CD8-positive, alpha-beta T cell (primary cell): ENCODE measurements at places on chromosomes 1 and 21. TPM values are rescaled to one million over a fixed set of nuclear protein-coding genes. Genes with fewer than 3 reads are reported as not detected.

The ZYG11A gene
- 0.08 TPM for total RNA-seq

The C1QA gene
- not detected for total RNA-seq

GRCh38 chr21:26717146-26717739 is 128.0 kb downstream of the ADAMTS1 start:
- DNase-seq = no peak

DNA sequence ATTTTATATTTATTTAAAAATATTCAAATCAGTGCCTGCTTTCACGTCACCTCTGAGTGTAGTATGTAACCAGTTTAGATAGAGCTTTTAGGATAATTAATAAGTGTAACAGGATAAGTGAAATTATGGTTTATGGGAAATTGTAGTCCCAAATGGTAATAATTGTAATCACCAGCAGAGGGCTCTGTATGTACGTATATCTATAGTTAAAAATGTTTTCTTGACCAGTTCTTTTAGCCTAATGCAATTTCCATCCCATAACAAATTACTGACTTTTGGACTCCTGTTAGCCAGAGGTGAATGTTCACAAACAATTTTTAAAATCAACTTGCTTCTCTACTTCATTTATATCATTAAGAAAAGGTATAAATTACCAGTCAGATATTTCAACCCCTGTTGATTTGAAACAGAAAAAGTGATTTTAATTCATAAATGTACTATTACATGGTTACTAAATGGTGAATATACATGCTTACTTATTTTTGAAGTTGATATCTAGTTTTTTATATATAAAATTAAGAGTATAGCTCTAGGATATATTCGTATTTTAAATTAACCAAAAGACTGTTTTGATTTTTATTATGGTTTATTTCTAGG is 25.3 kb downstream of the SLC30A7 start:
- DNase-seq = no peak

- DNase-seq = no peak
These were observed 77.6 kb downstream of the MORN1 start for GRCh38 chr1:2313651-2314261.
